ENCODE measurements at places on chromosomes 5 and 9.

GRCh38 chr5:158435161-158435616 is 576.2 kb upstream of the CLINT1 start:
- no peak for DNase-seq

DNA sequence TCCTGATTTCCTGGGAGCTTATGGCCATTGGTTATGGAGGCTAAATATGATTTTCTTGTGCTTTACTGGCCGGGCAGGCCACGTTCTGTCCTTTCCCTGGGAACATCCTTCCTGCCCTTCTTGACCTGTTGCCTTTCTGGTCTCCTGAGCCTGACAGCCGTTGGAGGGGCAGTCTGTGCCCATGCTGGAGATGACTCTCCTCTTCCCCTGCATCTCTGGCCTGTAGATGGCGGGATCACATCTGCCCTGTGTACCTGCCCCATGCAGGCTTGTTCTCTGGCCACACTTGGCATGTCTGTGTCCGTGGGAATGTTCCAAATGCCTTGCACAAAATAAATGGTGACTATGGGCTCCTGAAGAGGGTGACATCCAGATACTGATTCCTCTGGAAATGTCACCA is 253.1 kb upstream of the IRX4 start:
- no peak for DNase-seq

GRCh38 chr5:121239951-121240350 is 611.7 kb upstream of the FTMT start:
- DNase-seq: no peak

GRCh38 chr9:37732952-37733351 is 20.7 kb upstream of the TRMT10B start:
- DNase-seq: no peak

DNA sequence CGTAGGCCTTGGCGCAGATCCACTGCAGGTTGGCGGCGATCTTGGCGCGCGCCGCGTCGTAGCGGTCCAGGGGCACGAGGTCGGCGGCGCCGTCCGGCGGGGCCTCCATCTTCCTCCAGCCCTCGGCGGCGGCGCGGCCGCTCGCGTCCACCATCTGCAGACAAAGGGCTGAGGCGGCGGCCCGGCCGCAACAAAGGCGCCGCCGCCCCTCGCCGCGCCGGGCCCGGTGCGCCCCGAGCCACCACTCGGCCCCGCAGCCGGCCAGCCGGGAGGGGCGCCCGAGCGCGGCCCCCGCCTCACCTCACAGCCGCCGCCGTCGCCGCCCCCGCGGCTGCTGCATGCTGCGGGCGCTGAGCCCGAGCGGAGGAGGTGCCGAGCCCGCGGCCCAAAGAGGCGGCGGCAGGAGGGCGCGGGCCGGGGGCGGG is 328 bp downstream of the CAMSAP1 start:
- DNase-seq: no peak

DNA sequence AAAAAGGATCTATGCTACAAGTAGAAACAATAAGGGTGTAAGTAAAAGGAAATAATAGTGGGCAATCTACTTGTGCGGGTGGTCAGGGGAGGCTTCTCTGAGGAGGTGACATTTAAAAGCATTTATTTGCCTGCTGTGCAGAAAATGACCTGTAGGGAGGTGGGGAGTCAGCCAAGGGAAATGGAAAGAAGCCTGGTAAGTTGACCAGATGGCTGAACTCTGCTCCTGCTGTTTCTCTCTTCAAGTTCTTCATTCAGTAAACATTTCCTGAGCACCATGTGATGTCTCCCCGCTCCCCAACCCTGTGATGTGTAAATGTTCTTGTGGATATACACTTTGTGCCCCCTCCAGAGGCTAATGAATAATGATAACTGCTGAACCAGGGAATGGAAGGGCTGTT is 9.9 kb upstream of the SPIN1 start:
- no peak for DNase-seq

DNA sequence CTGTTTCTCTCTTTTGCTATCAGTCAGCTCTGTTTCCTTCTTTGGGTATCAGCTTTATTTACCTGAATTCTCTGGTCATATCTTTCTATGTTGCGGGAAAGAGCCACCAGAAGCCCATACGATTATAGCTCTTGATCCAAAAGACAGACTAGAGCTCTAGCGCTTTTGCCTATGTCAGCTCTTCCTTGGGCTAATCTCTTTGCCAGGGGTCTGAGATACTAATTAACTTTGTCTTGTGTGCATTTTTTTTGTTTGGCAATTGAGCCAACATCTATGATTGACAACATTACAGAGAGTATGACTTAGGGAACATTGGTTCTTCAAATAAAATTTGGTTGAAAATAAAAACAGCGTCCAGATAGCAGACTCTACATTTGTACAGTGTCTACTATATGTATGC is 603.0 kb downstream of the KCTD16 start:
- DNase-seq: no peak

DNA sequence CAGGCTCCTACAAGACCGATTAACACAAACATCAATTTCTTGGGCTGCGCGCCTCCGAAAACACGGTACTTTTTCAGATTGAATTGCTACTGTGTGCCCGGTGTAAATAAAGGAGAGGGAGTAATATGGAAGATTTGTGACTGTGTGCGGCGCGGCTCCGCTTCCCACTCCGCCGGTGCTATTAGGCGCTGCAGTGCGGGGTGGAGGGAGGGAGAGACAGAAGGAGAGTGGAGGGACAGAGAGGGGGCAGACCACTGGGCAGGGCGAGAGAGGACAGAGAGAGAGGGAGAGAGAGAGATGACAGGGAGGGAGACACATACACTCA is 24.7 kb upstream of the RNU6ATAC start:
- no peak for DNase-seq

DNA sequence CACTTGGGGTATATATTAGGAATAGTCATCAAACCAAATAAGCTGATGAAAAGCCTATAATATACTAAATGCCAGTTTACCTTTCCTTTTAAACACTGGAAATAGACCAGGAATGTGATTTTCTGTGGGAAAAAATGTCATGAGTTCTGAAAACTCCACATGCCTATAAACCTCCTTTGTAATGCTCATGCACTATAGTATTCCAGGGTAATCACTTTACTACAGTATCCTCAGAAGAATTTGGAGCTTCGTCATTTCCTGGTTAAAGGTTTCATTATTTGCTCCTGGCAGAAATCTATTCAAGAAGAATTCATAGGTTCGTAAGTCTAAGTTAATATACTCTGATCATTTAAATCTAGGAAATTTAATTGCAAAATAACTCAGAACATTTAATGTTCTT is 1076.7 kb upstream of the DMAC1 start:
- no peak for DNase-seq

DNA sequence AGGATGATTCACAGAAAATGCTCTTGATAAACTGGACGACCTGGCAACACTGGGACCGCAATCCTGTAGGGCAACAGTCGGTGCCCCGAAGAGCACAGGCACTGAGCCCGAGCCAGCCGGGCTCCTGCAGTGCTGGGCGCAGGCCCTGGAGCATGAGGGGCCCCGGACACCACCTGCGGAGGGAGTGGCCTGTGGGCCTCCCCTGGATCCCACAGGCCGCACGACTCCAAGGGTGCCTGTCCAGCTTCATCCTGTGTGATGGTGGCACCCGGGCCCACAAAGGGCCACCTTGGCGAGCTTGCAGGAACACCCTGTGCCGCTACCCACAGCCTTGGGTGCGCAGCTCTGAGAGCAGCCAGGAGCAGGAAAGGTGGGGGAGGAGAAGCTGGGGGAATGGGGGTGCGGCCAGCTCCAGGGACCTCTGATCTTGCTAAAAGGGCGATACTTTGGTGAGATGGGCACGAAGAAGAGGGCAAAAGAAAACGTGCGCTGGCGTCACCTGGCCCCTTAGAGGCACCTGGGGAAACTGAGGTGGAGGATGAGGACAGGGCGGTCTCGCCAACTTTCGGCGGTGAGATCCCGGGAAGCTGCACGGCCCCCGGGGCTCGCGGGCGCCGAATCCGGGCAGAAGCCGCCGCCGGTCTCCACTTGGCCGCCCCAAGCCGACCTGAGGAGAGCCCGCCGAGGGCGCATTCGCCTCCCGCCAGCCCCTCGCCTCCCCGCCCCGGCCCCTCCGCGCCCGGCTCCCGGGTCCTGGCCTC is 722 bp downstream of the TBC1D9B start:
- DNase-seq: no peak

DNA sequence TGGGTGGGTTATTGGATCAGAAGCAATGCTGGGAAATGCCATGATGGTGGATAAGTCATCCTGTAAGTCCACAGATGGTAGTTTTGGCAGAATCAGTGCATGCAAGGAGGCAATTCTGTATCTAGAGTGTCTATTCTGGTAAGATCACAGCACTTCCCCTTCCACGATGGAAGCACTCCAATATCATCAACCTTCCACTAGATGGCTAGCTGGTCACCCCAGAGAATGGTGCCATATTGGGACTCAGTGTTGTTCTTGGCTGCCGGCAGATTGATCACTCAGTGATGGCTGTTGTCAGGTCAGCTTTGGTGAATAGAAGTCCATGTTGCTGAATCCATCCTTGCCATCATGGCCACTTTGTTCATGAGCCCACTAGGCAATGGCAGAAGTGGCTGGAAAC is 553.5 kb downstream of the CSNK1G3 start:
- DNase-seq: no peak

GRCh38 chr5:158407824-158408195 is 548.9 kb upstream of the CLINT1 start:
- no peak for DNase-seq

- no peak for DNase-seq
Observed at GRCh38 chr5:112004867-112005622, 248.1 kb upstream of the NREP start.

DNA sequence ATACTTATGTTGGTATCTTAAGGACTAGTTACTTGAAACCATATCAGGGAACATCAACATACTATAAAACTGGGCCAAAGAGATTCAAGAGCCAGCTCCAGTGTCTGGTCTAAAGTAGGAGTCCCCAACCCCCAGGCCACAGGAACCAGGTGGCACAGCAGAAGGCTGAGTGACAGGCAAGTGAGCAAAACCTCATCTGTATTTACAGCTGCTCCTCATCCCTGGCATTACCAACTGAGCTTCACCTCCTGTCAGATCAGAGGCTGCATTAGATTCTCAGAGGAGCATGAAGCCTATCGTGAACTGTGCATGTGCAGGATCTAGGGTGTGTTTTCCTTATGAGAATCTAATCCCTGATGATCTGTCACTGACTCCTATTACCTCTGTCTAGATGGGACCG is 581.6 kb upstream of the CDH9 start:
- DNase-seq: no peak

- DNase-seq: no peak
Observed at GRCh38 chr9:107288701-107289100, 5.6 kb downstream of the RAD23B start.

DNA sequence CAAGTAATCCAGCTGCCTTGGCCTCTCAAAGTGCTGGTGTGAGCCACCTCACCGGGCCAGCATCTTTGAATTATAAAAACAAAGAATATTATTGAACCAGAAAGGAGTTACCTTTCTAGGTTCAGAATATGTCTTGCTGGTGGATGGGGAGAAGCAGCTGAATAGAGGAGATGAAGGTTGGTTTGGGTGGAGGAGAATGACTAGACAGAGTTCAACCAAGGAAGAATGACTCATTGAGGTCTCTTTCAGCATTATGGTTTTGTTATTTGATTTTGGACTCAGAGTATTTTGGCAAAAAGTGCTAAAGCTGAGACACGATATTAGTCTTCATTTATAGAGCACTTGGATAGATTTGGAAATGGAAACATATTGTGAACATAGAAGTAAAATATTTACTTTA is 75.2 kb upstream of the MPDZ start:
- no peak for DNase-seq

- DNase-seq: no peak
Observed at GRCh38 chr5:20649966-20650365, 662.0 kb upstream of the CDH18 start.

- no peak for DNase-seq
Observed at GRCh38 chr5:76456258-76456657, 53.2 kb downstream of the IQGAP2 start.

DNA sequence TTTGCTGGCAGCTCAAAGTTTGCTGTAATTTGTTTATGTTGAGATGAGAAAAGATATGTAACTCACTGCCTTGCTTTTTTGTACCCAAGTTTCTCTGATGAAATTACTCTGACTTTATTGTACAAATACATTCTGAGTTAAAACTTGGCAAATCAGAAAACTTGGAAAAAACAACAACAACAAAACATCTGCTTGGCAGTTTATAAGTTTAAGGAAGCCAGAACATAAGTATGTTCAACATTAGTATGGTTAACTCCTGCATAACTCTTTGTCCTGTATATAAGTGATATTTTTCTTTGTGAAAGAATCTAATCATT is 233.1 kb downstream of the MAST4 start:
- no peak for DNase-seq

- no peak for DNase-seq
Observed at GRCh38 chr9:122797316-122798063, 2.4 kb upstream of the OR1K1 start.

DNA sequence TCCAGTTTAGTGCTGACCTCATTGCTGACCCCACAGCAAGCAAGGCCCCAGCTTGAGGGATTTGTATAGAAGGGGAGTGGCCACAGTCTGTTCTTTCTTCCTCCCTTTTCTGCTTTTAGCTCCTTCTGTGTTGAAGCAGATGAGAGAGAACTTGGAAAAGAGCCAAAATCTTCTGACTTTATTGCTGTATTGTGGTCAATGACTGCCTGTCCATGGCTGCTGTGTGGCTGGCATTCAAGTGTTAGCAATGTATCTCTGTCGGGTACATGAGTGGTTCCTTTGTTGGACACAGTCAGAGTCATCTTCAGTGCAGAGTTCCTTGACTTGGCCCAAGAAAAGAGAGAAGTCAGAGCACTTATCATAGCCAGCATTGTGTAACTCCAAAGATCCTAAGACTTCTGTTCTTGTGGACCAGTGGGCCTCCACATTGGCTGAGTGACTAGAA is 154.1 kb downstream of the LRRC70 start:
- DNase-seq: no peak

DNA sequence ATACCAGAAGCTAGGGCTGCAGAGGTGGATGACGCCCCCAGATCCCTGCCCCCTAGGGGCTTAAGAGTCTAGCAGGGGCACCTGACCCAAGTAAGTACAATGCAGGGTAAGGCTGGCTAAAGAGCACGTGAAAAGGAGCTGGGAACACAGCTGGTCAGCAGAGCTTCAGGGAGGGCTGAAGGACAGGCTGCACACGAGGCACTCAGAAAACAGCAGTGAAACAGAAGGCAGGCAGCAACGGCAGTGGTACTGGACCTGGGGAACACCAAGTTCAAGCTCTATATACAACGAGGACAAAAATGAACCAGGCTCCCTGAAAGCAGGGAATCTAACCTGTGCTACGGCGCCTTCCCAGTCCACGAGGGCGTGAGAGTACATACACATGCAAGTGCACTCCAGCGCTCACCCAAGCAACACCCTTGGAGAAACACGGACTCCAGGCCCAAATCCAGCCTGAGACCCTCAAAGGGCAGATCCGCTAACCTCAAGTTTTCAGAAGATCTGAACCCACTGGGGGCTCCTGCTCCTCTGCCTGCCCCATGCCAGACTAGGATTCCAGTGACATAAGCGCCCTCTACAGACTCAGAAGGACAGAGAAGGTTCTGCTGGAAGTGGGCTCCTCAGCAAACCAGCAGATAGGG is 57.4 kb downstream of the PSMB7 start:
- no peak for DNase-seq

DNA sequence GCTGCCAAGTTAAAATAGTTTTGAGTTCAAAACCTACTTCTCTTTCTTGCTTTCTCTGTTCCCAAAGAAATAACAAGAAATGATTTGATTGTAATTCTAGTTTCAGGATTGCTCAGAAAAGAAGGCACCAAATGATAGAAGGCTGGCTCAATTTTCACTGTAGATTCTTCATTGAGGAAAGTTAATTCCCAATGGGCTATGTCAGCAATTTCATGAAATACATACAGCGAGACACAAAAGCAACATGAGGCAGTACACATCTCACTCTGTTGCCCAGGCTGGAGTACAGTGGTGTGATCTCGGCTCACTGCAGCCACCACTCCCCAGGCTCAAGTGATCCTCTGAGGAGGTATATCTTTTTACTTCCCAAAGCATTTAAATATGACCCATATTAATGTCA is 1659.9 kb upstream of the C9orf72 start:
- DNase-seq: no peak

Data from AG04449 (cell line).